ENCODE measurements at places on chromosomes 1 and 21.

DNA sequence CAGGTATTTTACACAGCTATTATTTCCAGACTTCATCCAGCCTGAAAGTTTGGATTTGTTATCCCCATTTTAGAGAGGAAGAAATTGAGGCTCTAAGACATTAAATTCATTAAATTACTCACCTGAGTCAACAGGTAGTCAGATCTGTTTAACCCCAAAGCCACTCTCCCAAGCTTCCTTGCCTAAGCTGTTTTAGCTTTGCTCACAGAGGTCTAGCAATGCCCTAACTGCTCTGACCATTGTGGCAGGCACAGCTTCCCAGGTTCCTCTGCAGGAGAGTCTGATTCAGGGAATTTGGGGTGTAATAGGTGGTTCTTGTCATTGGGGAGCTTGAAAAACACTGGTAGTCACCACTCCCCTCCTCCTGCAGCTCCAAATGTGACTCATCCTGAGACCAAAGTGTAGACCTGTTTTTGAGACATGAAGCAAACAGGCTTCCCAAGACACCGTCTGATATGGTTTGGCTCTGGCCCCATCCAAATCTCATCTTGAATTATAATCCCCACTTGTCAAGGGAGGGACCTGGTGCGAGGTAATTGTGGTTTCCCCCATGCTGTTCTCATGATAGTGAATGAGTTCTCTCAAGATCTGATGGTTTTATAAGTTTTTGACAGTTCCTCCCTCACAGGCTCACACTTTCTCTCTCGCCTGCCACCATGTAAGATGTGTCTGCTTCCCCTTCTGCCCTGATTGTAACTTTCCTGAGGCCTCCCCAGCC lies 142.8 kb upstream of the DNAH14 start:
- no peak for DNase-seq

DNA sequence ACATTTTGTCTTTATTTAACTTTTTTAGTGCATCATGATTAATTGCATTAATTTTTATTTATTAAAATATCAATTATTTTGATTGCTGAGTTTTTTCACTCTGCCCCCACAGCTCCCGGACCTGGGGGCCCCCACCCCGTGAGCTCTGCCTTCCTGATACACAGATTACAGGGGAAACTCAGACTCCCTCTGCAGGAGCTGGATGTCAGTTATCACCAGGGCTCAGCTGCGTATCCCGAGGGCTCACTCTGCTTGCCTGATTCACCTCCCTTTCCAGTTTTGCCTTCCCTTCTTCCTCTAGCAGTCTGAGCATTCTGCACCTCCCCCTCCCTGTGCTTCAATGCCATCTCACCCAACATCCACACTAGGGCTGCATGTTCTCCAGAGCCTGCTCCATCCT lies 98.2 kb downstream of the ATP1A1 start:
- DNase-seq = no peak

DNA sequence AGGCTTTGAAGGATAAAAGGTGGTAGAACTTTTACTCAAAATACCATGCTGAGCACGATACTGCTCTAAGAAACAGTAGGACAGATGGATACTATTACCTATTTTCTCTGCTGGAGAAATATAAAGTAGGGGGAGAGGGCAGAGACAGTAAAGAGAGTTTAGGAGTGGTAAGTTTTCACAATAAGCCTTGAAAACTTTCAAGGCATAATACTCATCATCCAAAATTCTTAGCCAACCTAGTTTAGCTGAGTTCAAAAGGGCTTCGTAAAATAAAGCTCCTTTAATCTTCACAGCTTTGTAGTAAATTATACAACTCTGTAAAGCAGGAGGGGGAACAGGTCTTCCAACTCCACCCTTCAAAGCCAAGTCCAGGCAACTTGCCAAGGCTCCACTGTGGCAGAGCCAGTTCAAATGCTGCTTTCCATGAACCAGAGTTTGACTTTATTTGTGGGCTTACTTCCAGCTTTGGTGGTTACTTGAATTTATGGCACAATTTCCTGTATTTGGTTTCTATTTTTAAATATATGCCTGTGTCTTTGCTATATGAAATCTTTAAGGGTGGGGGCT lies 15.5 kb downstream of the TEX38 start:
- peak; percentile 42 for DNase-seq

DNA sequence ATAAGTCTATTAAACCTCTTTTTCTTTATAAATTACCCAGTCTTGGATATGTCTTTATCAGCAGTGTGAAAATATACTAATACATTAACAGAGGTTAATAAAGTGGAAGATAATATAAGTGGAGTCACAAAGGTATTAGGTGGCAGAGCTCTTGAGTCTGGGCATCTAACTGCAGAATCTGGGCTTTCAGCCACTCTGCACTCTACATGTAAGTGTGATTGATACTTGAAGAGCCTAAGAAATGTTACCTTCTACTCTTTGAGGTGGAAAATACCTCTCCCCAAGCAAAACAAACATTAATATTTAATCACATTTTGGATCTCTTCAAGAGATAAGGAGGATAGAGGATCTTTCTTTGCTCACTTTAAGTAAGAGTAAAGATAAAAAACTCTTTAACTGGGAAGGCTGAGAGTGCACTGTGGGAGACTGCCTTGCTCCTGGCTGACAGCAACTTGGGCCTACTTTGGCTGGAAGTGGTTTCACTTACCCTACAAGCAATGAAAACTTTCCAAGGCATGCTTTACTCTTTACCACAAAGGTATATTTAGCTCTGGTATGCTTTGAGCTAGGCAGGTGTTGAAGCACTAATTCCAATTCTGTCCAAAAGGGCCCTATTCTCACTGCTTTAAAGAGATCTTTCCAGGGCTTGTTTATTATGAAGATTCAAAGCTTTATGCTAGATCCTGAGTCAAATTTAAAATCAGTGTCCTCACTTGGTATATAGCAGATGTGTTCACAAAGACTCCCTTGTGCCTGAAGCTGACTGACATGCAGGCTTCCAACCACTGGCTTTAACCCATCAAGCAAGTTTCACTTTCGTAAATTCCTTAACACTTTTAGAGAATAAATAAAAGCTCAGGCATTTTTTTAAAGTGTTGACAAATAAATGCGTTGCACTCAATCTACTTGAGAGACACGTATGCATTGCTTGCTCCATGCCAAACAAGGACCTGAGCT lies 245.3 kb upstream of the ZP4 start:
- no peak for DNase-seq

GRCh38 chr1:160080381-160081100 lies 797 bp upstream of the KCNJ9 start:
- no peak for DNase-seq

DNA sequence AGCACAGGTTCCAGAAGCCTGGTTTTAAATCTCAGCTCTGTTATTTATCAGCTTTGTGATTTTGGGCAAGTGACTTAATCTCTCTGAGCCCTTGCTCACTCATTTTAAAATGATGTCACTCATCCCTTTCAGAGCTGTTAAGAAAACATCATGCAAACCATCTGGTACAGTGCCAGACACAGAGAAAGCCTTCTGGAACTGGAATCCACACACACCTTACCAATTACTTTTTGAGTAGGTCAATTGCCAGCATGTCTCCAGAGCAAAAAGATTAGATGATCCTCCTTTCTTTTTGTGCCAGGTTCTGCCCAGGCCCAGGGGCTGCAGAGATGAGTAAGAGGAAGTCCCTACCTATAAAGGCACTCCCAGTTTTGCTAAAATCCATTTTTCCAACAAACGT lies 61.3 kb downstream of the ROR1 start:
- no peak for DNase-seq

DNA sequence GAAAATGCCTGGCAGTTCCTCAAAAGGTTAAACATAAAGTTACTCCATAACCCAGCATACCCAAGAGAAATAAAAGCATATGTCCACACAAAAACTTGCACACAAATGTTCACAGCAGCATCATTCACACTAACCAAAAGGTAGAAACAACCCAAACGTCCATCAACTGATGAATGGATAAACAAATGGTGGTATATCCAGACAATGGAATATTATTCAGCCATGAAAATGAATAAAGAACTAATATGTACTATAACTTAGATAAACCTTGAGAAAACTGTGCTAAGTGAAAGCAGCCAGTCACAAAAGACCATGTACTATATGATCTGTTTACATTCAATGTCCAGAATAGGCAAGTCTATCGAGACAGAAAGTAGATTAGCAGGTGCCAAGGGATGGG lies 60.4 kb downstream of the CAMK2N1 start:
- no peak for DNase-seq

- DNase-seq = no peak
Measured at GRCh38 chr1:181423301-181423918, 59.9 kb upstream of the CACNA1E start.

GRCh38 chr21:42154237-42155044 lies 64.5 kb upstream of the ABCG1 start:
- no peak for DNase-seq

DNA sequence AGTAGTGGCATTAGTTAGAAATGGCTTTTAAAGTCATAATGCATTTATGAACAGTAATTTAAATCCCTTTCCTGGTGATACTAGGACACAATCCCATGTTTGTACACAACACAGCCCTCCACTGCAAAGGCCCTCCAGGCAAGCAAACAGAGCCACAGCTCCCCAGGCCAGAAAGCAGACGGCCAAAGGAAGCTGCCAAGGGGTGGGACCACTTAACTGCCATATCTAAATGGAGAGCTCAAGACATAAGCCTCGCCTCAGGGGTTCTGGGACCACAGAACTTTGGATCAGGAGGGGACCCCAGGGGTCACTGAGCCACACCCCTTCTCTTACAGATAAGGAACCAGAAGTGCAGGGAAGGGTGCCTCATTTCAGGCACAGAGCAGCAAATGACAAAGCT lies 189.7 kb downstream of the KCNH1 start:
- DNase-seq = no peak

DNA sequence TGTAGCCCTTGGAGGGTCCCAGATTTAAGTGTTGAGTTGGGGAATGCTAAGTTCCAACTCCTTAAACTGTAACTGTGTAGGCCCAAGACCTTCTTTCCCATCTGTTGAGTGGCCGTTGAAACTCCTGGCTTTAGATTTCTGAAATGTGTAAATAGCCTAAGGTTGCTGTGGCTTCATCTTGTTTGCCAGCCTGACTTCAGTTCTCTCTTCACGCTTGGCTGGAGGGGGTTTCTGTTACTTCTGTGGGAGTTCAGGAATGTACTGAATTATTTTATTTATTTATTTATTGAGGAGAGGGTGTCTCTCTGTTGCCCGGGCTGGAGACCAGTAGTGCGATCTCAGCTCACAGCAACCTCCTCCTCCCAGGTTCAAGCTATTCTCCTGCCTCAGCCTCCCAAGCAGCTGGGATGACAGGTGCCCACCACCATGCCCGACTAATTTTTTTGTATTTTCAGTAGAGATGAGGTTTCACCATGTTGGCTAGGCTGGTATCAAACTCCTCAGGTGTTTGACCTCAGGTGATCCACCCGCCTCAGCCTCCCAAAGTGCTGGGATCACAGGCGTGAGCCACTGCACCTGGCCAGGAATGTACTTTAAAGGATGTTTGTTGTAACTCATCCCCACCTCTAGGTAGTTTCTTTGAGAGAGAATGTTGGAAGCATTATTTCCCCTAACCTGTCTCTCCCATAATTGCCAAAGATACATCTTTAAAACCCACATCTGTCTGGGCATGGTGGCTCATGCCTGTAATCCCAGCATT lies 5.9 kb downstream of the TTC39A start:
- DNase-seq = no peak

- DNase-seq = no peak
Measured at GRCh38 chr1:41882486-41882885, 36.2 kb downstream of the HIVEP3 start.

GRCh38 chr1:145942405-145942804 lies 15.1 kb upstream of the RBM8A start:
- no peak for DNase-seq

DNA sequence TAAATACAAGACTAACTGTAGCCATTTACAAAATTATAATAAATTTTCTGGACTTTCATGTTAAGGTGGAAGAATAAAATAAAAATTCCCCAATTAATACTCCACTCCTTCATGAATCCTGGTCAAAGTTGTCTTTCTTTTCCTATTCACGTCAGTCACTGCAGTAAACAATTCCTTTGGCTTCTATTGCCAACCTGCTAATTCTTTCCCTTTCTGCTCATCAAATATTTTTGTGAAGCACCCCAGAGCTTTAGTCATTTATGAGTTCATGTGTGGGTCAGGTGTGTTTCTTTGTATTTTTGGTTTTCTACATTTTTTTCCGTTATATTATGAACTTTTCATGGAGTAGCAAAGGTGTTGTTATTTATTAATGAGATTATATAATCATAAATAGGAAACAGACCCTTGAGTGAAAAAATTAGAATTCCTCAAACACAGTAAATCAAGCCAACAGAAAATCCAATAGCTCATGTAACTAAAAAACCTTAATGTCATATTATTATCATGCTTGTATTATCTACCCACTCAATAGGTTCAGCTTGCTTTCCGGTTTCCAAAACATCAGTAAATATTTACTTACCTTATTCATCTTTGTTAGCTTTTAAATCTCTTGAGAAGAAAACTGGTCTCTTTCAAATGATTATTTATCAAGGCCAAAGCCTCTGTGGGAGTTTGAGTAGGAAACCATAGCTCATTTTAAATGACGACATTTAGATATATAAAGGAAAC lies 29.6 kb upstream of the PLA2G4A start:
- DNase-seq = no peak

DNA sequence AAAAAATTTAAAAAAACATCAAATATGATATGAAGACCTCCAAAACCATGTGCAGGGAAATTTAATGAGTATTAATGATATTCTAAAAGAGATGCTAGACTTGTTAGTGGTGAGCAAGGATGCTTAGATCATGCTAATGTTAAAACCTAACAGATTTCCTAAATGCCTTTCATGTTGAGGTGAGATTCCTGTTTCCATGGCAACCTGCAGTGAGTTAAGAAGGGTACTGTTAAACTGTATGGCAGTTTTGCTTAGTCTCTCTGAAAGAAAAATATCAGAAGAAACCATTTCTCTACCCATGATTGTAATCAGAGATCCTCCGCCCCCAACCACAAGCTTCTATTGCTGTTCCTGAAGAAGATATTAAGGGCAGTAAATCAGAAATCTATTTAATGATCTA lies 321.6 kb upstream of the LRRC7 start:
- DNase-seq = no peak

GRCh38 chr1:184473176-184473966 lies 86.5 kb downstream of the C1orf21 start:
- DNase-seq = no peak

DNA sequence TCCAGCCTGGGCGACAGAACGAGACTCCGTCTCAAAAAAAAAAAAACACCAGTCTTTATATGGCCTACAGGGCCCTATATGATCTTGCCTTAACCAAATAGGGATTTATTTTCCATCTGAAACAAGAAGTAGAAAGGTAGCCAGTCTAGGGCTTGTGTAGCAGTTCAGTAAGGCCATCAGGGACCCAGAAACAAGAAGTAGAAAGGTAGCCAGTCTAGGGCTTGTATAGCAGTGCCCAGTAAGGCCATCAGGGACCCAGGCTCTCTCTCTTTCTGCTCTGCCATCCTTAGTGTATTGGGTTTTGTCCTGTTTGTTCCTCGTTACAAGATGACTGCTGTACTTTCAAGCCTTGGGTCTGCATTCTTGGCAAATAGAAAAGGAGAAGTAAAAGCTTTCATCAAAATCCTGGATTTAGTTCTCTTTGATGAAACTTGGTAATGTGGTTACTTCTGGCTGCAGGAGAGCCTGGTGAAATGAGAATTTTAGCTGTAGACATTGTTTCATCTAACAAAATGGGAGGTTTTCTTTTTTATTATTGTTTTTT lies 46.1 kb downstream of the PKN2 start:
- no peak for DNase-seq

- no peak for DNase-seq
Measured at GRCh38 chr1:23625459-23625858, 66.1 kb upstream of the RPL11 start.
